ENCODE measurements at places on chromosomes 12 and 14. TPM values are rescaled to one million over a fixed set of nuclear protein-coding genes. Genes with fewer than 3 reads are reported as not detected.

TDG gene
- 25.8 TPM for total RNA-seq

TAS2R9 gene
- total RNA-seq = not detected

GRCh38 chr14:51432302-51432948 lies 192.4 kb downstream of the TMX1 start:
- no peak for DNase-seq

GRCh38 chr14:75662966-75663365 lies 1.9 kb downstream of the TTLL5 start:
- no peak for DNase-seq

GRCh38 chr12:5914387-5915149 lies 30.5 kb downstream of the ANO2 start:
- no peak for DNase-seq

DNA sequence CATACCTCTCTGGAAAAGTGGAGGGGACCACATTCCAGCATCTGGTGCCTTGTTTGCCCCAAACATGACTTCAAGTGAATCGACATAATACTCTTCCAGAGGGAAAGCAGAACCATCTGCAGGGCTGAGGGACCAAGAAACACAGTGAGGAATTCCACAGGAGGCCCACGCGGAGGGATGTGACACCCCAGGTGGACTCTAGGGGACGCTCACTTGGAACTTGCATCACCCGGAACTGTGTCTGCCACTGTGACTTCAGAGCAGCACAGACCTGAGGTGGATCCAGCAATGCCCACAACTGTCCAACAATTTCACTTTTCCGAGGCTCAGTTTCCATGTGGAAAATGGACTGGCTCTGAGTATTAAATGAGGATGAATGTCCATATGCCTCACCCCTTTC lies 14.3 kb upstream of the CLMN start:
- DNase-seq = no peak

DNA sequence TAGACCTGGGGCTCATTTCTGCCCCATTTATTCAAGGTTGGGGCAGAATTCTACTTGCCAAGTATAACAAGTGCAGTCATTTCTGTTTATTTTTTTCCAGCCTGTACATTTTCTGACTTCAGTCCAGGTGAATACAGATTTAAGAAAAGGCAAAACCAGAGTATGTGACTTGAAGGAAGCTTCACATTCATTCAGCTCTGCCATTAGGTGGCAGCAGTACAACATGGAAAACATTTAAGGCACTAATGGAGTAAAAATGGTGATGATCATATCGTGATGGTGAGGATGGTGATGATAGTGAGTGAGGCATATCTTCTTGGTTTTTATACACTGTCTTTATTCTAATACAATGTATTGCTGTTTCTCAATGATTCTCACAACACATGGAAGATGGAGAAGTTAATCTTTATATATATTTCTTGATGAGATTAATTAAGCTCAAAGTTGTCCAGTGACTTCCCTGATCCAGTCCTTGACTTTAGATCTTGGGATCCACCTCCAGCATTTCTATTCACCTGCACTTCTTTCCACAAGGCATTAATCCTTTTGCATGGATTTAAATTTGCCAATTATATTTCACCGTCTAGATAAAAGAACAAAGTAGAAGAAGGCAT lies 176.7 kb upstream of the SEL1L start:
- DNase-seq = peak; percentile 82

Data from muscle of leg (tissue), 16 donors.